Left ventricle myocardium superior (tissue), 1 donor: ENCODE measurements at places on chromosomes 6 and 20. TPM values are rescaled to one million over a fixed set of nuclear protein-coding genes. Genes with fewer than 3 reads are reported as not detected.

DNA sequence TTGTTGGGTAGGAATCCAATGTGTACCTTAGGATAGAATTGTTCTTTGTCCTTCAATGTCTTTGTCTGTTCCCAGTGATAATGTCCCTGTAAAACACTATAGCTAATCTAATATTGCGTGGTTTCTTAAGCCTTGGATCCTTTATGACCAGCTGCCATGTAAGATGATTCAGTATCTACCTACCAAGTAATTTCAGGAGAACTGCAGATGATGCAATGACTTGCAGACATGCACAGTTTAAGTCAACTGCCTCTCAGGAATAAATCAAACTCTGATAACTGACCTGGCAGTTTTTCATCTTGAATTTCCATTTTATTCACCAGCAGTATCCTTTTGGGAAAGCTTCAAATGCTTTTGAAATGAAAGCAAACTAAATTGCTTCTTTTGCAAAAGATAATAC lies 157.8 kb downstream of the TPBG start:
- DNase-seq = no peak

GRCh38 chr6:151018046-151018445 lies 152.5 kb downstream of the MTHFD1L start:
- no peak for DNase-seq

DNA sequence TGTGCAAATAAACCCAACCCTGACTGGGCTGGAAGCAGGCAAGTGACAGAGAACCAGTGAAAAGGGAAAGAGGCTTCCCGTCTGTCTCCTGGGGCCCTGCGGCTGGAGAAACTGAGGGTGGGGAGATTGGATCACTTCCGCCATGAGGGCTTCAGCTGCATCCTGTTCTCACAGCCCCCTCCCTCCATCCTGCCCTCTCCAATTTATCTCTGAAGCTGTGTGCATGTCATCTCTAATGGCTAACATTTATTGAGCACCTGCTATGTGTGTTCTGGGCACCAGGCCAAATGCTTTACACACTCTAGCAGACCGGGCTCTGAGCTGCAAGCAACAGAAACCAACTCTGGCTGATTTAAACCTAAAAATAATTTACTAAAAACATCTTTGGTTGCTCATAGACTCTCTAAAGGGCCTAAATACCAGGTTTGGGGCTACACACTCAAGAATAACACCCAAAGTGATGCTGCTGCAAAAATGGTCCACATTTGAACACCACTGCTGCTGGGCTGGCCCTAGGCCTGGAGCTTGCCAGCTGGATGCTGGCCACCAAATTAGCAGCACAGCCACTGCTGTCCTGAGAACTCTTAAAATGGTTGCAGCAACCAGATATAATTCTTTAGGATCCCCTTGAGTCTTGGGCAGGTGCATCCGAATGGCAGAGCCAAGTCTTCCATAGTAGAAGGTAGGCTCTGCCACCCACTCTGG lies 123.6 kb upstream of the LRFN2 start:
- DNase-seq = peak; percentile 51

DNA sequence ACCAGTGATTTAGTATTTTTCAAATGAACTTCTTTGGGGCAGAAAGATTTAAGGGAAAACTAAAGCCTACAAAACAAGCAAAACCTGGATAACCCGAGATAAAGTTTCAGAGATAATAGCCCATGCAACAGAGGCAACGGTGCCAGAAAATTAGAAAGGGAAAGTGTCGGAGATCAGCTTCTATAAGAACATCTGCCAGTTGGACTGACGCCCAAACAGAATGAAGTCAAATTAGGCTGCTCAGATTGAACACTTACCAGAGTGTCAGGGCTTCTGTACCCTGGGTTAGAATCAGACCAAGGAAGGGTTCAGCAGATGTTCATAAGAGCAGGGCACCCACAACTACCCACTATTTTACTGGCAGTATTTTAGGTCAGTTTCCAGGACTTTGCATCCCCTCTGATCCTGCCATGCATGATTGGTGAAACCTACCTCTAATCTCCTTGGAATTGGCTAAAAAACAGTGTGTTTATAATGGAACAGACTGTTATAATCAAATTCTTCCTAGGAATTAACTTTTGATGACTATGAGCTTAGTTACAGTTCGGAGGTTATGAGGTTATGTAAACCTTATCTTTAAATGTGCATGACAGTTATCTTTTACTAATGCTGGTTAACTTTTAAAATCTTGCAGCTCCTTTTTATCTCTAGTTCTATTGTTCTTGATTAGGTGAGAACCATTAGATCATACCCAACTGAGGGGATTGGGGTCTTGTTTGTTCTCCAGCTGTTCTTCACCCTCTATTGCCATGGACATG lies 13.1 kb downstream of the BMP2 start:
- DNase-seq = no peak

DNA sequence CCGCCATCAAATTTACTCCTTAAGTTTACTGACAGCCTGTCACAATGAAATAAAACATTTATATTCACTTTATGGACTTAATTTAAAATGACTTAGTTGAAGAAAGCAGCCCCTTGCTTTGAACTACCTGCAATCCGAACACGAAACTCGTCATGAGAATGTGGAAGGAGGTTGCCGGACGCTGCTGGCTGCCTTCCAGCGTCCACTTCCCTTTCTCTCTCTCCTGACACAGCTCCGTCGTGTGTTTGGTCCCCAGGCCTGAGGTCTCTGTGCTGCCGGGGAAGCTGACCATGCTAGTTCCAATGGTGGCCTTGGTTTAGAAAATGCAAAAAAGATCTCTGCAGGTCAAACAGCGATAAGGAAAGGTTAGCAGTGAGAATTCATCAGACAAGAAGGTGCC lies 519.7 kb downstream of the CDH26 start:
- DNase-seq = peak; percentile 60

DNA sequence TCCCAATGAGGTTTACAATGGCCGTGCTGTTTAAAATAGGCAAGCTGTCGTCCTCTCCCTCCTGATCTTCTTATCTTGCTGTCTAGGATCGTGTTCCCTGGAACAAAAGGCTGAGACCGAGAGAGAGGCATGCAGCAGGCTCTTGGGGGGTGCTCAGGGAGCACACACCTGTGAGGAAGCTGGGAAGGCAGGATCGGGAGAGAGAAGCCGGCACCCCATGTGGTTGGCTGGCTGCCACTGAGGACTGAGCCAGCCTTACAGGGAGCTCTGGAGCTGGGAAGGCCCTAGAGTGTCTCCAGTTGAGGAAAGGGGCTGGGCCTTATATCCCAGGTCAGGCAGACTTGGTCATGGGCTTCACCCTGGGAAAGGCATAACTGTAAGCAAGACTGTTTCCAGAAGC lies 184.2 kb downstream of the LY86 start:
- peak; percentile 53 for DNase-seq

- no peak for DNase-seq
Observed at GRCh38 chr6:169119669-169120068, 134.0 kb downstream of the THBS2 start.

- no peak for DNase-seq
Observed at GRCh38 chr6:33856655-33857054, 52.9 kb upstream of the MLN start.

DNA sequence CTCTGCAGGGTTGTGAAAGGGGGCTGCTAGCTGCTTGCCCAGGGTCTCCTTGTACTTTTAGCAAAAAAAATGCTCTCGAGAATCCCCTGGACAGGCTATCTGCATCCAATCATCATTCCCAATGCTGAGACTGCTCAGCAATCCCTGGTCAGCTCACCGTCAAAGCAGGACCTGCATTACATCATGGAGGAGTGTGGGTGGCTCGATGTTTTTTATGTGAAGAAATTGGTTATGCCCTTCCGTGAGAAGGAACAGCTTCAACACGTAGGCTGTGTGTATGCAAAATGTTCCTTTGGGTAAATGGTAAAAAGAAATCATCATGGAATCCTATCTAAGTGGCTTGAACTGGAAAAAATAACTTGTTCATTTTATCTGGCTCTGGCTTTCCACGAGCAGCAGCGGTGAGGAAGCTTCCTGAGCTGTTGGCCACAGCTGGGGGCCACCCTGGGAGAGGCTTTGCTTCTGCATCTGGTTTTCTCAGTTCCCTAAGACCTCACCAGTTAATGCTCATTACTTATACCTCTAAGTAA lies 111.4 kb downstream of the FYN start:
- peak; percentile 47 for DNase-seq

- no peak for DNase-seq
Observed at GRCh38 chr6:40963019-40963418, 76.0 kb downstream of the UNC5CL start.

DNA sequence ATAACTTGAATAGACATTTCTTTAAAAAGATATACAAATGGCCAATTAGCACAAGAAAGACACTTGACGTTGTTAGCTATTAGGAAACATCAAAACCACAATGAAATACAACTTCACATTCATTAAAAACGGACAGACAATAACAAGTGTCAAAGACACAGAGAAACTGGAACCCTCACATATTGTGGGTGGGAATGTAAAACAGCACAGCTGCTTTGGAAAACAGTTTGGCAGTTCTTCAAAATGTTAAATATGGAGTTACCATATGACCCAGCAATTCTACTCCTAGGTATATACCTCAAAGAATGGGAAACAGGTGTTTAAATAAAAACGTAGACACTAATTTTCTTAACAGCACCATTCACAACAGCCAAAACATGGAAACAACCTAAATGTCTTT lies 100.5 kb upstream of the SLC22A23 start:
- no peak for DNase-seq

DNA sequence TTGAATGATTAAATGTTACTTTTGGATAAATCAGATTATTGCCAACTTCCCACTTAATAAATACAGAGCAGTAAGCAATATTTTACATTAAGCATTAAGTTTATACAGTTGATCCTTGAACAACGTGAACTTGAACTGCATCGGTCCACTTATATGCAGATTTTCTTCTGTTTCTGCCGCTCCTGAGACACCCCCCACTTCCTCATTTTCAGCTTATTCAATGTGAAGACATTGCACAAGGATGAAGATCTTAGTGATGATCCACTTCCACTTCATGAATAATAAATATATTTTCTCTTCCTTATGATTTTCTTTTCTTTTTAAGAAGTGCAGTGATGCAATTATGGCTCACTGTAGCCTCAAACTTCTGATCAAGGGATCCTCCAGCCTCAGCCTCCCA lies 167.2 kb downstream of the LINC00237 start:
- no peak for DNase-seq

DNA sequence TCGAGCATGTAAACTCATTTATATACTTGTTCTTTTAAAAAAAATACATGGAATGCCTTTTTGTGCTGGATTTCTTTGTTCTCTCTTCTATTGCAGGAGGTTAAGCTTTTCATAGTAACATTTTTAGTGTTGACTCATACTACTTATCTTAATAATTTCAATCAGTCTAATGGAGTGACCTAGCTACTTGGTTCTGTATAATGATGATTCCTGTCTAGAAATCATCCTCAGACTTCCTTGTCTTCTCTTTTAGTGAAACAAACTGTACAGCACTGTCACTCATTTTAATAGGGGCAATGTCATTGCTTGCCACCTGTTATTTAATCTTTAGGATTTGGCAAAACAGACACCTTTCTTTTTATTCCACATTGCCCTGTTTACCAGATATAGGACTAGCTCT lies 62.3 kb downstream of the ADGRB3 start:
- DNase-seq = no peak

- no peak for DNase-seq
Observed at GRCh38 chr20:21172626-21173025, 46.7 kb downstream of the KIZ start.

- DNase-seq = no peak
Observed at GRCh38 chr6:107822176-107823046, 1.7 kb downstream of the SCML4 start.

- DNase-seq = no peak
Observed at GRCh38 chr6:148323344-148323743, 19.3 kb upstream of the SASH1 start.

GRCh38 chr6:131911951-131912350 lies 39.2 kb downstream of the CCN2 start:
- DNase-seq = no peak

- no peak for DNase-seq
Observed at GRCh38 chr6:116492331-116493067, 18.9 kb upstream of the CALHM5 start.

GRCh38 chr6:128246472-128247260 lies 273.7 kb downstream of the PTPRK start:
- no peak for DNase-seq

GRCh38 chr20:23278172-23278571 lies 72.4 kb upstream of the NXT1 start:
- DNase-seq = no peak

DNA sequence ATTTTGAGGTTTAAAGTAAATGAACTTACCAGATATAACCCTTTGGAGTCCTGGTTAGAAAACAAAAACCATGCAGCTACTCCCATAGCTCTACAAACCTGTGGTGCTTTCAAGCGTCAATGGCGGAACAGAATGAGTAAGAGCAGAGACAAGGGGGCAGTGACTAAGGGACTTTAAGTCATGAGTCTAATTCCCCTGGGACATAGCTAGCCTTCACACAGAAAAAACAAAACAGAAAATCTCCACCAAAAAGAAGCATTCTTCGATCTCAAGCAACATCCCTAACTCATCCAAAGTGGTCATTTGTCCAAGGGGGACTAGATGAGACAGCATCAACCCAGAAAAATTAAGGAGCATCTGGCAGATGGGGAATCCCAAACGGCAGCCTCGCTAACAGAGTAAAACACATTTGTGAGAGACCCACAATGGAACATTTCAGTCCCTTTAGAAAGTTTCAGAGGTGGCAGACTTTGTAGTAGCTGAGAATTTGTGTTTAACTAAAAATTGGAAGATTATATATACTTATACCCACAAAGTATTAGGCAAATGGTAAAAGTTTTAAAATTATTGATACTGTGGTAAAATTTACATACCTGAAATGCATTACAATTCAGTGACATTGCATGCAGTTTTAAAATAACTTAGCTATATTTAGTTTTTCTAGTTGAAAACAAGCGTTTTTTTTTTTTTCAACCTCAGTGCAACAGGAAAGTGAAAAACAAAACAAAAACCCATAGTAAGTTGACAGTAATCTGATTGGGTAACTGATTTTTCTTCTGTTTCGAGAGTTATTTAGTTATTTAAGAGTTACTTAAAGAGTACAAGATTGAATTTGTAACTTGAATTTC lies 67.5 kb downstream of the KCNQ5 start:
- DNase-seq = no peak

DNA sequence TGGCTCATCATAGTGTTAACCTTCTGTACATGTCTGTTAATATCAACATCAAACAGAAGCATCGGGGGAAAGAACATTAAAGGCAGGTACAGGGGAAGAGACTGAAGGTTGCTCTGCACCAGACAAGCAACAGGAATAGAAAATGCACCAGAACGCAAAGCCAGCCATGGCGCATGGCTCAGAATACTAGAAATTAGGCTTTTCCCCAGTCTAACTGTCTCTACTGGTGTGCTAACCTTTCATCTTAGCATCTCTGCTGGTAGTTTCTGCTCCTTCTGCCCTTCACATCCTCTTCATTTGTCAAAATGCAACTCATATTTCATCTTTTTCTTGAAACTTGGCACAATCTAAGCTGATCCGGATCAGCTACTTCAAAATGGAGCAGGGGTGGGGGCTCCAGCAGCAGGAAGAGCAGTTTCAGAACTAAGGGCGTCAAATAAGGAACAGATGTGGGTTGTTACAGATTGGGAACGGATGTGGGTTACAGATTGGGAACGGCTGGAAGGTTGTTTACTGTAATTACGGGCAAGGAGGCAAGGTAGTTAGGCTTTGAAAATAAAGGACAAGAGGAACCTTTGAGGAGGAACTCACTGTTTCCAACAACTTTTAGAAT lies 13.1 kb upstream of the RNASET2 start:
- DNase-seq = no peak

GRCh38 chr20:3472105-3472504 lies 1.3 kb downstream of the ATRN start:
- DNase-seq = no peak

Gene TCEA2
- total RNA-seq = 35.6 TPM

Gene OPN5
- 0.17 TPM for total RNA-seq

Gene SLC22A7
- not detected for total RNA-seq

Gene NKAIN4
- total RNA-seq = not detected

Gene SLC22A16
- not detected for total RNA-seq

Gene NHLRC1
- total RNA-seq = 1.3 TPM
